Sigmoid colon (tissue), 7 donors: ENCODE measurements at places on chromosomes 5 and 9. TPM values are rescaled to one million over a fixed set of nuclear protein-coding genes. Genes with fewer than 3 reads are reported as not detected.

- H3K4me1 ChIP-seq, result no peaks in the 10 kb centered on the region
- H3K27ac ChIP-seq, result no peak overlapping the region
- no peaks in the 10 kb centered on the region for H3K36me3 ChIP-seq
- no peak overlapping the region for H3K4me3 ChIP-seq
- H3K27me3 ChIP-seq, result peaks cover 21% of the 10 kb centered on the region
Measured at GRCh38 chr5:178116143-178116885, 3.0 kb downstream of the N4BP3 start.

DNA sequence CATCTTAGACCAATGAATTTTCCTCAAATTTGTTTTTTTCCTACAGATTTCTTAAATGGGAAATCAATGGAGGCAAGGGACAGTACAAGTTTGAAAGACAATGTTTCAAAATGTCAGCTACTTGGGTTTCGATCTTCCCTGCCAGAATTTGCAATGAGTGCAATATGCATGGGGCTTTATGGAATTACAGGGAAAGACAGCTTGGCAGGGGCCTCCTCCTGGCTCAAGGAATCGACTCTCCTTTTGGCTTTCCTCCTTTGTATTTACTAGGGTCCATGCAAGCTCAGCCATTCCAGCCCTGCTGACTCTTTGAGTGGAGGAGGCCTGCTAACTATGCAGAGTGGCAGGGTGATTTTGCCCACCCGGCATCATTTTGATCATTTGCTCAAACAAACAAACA is 63.2 kb downstream of the MED27 start:
- no peak overlapping the region for H3K4me3 ChIP-seq
- peaks cover 18% of the 10 kb centered on the region for H3K36me3 ChIP-seq
- no peak for DNase-seq
- peaks cover 33% of the 10 kb centered on the region for H3K4me1 ChIP-seq
- no peak overlapping the region for H3K27ac ChIP-seq

DNA sequence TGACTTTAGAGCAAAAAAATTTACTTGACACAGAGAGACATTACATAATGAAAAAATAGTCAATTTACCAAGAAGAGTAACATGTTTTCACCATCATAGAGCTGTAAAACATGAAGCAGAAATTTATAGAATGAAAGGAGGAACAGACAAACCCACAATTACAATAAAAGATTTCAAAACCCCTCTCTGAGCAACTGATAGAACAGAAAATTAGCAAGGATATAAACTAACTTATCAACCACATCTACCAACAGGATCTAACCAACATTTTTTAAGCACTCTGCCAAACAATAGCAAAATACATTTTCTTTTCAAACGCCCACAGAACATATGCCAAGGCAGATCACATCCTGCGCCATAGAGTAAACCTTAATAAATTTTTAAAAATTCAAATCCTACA is 17.9 kb downstream of the SLCO4C1 start:
- no peak overlapping the region for H3K27ac ChIP-seq
- H3K4me3 ChIP-seq, result no peak overlapping the region
- no peak for DNase-seq
- H3K27me3 ChIP-seq, result no peaks in the 10 kb centered on the region
- H3K4me1 ChIP-seq, result no peaks in the 10 kb centered on the region
- H3K36me3 ChIP-seq, result no peaks in the 10 kb centered on the region

DNA sequence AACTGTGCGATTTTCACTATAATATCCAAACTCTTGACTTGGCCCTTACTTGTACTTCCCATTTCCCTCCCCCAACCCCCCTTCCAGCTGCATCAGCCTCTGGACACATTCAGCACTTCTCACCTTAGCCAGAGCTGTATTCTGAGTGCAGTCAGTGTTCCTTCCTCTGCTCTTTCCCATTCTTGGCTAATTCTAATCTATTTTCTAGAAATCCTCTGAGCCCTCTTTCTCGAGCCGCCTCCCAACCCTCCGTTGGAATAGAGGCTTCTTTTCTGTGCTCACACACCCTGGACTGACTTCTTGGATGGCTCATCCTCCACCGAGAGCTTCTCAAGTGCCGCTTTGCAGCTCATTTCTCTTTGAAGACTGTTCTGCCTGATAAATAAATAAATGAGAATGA is 188.8 kb downstream of the NTRK2 start:
- no peak for DNase-seq
- H3K4me1 ChIP-seq, result peaks cover 9% of the 10 kb centered on the region
- no peaks in the 10 kb centered on the region for H3K36me3 ChIP-seq

- no peak overlapping the region for H3K4me3 ChIP-seq
- no peaks in the 10 kb centered on the region for H3K27me3 ChIP-seq
- H3K36me3 ChIP-seq, result no peaks in the 10 kb centered on the region
- H3K4me1 ChIP-seq, result no peaks in the 10 kb centered on the region
Measured at GRCh38 chr5:104612005-104612404, 1049.4 kb upstream of the NUDT12 start.

DNA sequence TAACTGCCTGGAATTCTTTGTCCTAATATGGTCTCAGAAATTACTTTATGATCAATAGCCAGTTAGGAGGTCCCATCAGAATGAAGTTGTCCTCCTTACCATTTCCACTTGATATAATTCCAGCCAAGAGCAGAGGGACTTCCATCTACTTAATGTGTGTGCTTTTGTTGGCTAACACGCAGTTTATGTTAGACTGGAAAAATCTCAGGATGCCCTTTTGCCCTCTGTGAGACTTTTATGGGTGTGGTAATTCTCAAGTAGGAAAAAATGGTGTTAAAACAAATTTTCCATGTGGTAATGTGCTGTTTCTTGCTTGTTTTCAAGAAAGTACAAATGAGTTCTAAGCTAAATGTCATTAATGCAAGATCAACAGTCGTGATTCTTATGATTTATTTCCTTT is 327.1 kb downstream of the MTRR start:
- no peak overlapping the region for H3K4me3 ChIP-seq
- no peak for DNase-seq
- H3K27me3 ChIP-seq, result no peaks in the 10 kb centered on the region
- no peaks in the 10 kb centered on the region for H3K36me3 ChIP-seq
- H3K27ac ChIP-seq, result no peak overlapping the region

DNA sequence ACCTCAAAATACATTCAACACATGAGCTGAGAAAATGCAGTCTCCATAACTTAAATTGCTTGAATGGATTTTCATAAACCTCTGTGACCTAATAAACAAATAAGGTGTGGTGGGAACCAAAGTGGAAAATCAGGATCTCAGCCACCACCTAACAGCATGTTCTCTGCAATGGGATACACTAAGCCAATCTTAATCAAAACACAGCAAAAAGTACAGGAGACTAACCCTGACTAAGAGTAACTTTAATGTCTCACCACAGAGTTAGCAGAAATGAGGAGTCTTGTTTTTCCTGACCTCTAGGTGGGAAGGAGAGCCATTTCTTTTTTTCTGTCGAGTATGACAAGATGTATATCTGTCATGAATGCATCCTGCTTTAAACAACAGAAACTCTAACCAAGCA is 48.5 kb downstream of the PLK2 start:
- H3K36me3 ChIP-seq, result no peaks in the 10 kb centered on the region
- no peak for DNase-seq
- H3K27ac ChIP-seq, result no peak overlapping the region
- no peaks in the 10 kb centered on the region for H3K4me1 ChIP-seq
- no peaks in the 10 kb centered on the region for H3K27me3 ChIP-seq

DNA sequence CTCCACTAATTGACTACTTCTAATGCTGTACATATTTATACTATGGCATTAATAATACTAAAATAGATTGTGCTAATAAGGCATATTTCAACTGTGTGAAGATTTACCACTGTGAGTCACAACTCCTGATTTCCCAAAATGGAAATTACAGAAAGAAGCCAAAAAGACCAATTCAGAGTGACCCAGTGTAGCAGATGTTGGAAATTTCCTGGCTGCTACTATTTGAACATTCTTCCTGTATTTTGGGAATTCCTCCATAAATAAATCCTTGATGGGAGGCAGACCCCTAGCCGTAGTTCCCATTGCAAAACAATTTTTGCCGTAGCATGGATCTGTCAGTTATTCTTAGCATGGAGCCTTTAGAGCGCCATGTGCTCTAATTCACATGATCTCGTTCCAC is 11.4 kb upstream of the PRUNE2 start:
- H3K36me3 ChIP-seq, result no peaks in the 10 kb centered on the region
- no peaks in the 10 kb centered on the region for H3K27me3 ChIP-seq
- H3K4me3 ChIP-seq, result no peak overlapping the region
- H3K27ac ChIP-seq, result no peak overlapping the region
- DNase-seq, result no peak

GRCh38 chr9:95515272-95516113 is 1.3 kb downstream of the PTCH1 start:
- no peak overlapping the region for H3K27ac ChIP-seq
- peaks cover 7% of the 10 kb centered on the region for H3K4me1 ChIP-seq
- no peak for DNase-seq
- H3K4me3 ChIP-seq, result peak overlapping the region; percentile 49
- no peaks in the 10 kb centered on the region for H3K36me3 ChIP-seq
- no peaks in the 10 kb centered on the region for H3K27me3 ChIP-seq

DNA sequence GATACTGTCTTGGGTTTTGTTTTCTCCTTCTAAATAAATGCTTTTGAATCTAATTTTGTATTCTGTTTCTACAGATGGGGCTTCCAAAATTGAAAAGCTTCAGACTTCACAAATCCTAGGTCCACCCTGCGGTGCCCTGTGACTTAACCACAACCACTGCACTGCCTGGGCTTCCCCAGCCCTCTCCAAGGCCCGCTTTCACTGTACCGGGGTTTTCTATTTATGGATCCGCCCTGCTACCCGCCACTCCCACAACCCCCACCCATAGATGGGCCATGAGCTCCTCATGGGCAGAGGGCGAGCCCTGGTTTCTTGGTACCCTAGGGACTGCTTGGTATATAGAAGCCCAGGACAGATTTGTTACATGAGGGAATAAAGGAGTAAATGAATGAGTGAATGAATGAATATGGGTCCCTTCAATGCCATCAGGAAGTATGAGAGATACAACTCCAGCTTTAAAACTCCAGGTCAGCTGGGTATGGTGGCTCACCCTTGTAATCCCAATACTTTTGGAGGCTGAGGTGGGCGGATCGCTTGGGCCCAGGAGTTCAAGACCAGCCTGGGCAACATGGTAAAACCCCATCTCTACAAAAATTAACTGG is 39.8 kb upstream of the NEK6 start:
- H3K27ac ChIP-seq, result peak overlapping the region; percentile 52
- H3K4me3 ChIP-seq, result no peak overlapping the region
- H3K4me1 ChIP-seq, result peaks cover 14% of the 10 kb centered on the region
- H3K27me3 ChIP-seq, result no peaks in the 10 kb centered on the region
- peak; percentile 45 for DNase-seq

GRCh38 chr5:118303296-118303695 is 685.1 kb downstream of the DTWD2 start:
- H3K27ac ChIP-seq, result no peak overlapping the region
- H3K4me3 ChIP-seq, result no peak overlapping the region
- H3K36me3 ChIP-seq, result no peaks in the 10 kb centered on the region
- no peak for DNase-seq

GRCh38 chr5:149201121-149201637 is 59.9 kb downstream of the ABLIM3 start:
- H3K36me3 ChIP-seq, result no peaks in the 10 kb centered on the region
- H3K4me3 ChIP-seq, result no peak overlapping the region
- H3K27ac ChIP-seq, result no peak overlapping the region
- no peaks in the 10 kb centered on the region for H3K27me3 ChIP-seq

DNA sequence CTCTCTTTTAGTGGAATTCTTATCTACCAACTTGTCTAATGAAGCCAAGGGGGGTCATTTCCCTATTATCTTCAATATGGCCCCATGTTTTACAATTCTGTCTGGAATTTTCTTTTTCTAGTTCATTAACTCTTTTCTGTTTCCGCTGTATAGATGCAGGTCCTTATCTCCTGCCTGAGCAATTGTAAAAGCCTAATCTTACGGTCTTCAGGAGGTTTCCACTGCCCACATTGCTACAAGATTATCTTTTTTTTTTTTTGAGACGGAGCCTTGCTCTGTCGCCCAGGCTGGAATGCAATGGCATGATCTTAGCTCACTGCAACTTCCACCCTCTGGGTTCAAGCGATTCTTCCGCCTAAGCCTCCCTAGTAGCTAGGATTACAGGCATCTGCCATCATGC is 132.3 kb downstream of the UNC13B start:
- H3K27me3 ChIP-seq, result no peaks in the 10 kb centered on the region
- H3K4me3 ChIP-seq, result no peak overlapping the region
- peaks cover 8% of the 10 kb centered on the region for H3K36me3 ChIP-seq

NRG2 gene
- total RNA-seq, result 3.4 TPM

LCN15 gene
- not detected for total RNA-seq

CEMIP2 gene
- total RNA-seq, result 17.9 TPM

PLAC8L1 gene
- not detected for total RNA-seq

C9 gene
- not detected for total RNA-seq

RAI14 gene
- 89.5 TPM for total RNA-seq

CNTLN gene
- total RNA-seq, result 19.9 TPM

OR1J2 gene
- 0.68 TPM for total RNA-seq

SLC6A18 gene
- total RNA-seq, result not detected
